ENCODE measurements at places on chromosomes 7 and 10.

GRCh38 chr10:86165666-86166065, 200.9 kb downstream of the GRID1 start:
- DNase-seq, result no peak

DNA sequence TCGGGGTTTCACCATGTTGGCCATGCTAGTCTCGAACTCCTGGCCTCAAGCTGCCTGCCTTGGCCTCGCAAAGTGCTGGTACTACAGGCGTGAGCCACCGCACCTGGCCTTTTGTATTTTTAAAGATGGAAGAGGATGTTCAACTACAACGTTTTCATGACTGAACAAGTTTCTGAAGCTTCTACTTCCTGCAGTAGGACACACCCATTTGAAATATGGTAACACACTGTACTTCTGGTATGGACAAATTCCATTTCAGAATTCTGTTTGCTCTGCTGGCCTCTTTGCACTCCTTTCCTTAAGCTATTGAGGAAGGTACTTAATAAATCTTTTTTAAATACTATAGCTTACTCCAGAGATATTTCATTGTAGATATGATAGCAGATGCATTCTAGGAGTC, 10.9 kb upstream of the CDK1 start:
- no peak for DNase-seq

DNA sequence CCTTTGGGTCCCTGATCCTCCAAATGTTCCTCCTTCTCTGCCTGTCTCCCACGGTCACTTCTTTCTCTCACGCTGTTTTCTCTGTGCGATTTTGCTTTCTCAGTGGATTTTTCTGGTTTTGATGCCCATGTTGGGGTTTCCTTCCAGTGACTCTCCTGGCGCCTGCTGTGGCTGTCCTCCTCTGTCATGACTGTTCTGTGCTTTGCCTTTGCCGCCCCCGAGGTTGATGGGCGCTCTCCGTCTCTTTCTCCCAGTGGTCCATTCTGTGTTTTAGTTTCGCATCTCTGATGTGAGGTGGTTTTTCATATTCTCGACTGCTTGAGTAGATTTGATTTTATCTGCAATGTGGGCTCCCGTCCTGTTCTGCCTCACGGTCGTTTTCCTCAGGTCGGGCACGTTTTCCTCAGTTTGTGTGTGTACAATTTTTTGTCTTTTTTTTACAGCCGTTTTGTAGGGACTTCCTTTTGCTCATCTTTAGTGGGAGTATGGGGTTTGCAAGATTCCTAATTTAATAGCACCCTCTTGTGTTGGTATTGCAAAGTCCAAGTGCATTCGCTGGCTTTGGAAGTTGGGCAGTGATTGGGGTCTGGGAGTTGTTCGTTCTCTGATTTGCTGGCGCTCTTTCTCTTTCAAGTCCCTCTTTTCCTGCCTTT, 100.0 kb downstream of the INPP5A start:
- DNase-seq, result no peak

- no peak for DNase-seq
Observed at GRCh38 chr10:33423154-33423529, 88.7 kb upstream of the NRP1 start.

GRCh38 chr10:124579011-124579399, 117.4 kb downstream of the LHPP start:
- no peak for DNase-seq

DNA sequence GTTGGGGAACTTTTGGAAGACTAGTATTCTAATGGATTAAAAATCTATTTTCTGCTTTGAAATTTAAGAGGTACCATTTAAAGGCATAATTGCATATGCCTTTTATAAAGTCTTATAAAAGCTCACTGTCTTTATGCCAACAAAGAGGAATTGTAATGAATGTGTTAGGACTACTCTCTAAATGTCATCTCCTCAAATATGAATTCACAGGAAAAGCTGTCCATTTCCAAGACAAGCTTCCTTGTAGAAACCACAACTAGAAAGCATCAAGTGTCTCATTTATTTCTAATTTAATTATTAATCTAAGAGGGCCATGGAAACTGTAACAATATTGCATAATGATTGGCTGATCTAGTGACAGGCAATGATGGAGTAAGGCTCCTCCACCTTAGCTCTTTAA, 130.2 kb downstream of the COL28A1 start:
- DNase-seq, result no peak

DNA sequence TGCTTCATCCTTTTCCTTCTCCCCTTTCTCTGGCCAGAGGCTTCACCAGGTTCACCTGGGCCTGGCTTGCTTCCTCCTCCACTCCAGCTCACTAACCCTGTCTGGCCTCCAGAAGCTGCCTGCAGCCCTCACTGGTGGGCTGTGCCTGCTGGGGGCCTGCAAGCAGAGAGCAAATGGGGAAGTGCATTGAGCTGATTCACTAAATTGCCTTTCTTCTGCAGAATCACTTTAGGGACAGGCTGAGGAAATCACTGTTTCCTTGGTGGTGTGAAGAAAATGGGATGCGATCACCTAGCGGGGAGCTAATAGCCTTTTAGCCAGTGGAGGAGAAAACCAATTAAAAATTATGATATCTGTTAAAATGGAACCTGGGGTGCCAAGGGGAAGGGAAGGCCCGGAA, 3.0 kb downstream of the RET start:
- no peak for DNase-seq

GRCh38 chr7:98930921-98931320, 52.6 kb downstream of the TRRAP start:
- no peak for DNase-seq

DNA sequence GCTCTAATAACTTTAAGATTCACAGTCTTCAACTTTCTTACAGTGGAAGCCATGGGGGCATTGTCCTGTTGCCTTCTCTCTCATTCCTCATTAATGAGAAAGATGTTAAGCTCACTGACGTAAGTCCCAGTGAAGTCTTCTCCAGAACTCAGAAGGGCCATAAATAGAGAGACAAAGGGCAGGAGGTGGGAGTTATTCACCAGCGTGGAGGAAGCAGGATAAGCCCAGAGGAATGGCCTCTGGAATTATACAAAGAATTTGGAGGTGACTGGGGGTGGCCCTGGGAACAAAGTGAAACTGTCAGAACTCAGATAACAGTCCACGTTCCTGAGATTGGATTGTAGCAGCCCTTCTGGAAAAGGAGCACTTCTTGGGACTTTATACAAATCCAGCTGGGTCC, 52.4 kb downstream of the SORBS1 start:
- DNase-seq, result no peak

DNA sequence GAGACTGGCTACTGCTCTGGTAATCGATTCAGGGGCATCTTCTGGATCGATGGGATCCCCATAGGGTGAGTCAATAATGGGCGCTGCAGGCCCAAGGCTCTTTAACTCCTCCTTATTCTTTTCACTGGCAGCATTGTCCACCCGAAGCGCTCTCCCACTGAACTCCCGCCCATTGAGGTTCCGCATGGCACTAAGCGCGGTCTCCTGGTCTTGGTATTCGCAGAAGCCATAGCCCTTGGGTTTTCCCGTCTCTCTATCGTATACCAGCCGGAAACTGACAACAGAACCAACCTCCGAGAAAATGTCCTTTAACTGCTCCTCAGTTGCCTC, 285 bp downstream of the CSTF2T start:
- DNase-seq, result no peak

DNA sequence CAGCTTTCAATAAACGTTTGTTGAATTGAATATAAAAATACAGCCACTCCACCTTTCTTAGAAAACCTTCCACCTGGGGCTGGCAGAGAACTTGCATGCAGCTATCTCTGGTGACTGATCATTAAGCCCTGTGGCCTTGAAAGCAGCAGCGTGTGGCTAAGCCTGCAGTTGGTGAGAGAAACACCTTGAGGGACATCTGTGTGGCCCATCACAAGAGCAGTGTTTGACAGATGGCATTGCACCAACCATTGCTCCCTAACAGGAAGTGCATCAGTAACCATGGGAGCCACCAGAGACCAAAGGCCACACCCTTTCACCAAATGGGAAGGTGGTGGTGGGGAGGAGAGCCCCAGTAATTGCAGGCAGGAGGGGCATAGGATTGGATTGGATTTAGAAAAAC, 22.4 kb downstream of the RHOBTB1 start:
- no peak for DNase-seq

DNA sequence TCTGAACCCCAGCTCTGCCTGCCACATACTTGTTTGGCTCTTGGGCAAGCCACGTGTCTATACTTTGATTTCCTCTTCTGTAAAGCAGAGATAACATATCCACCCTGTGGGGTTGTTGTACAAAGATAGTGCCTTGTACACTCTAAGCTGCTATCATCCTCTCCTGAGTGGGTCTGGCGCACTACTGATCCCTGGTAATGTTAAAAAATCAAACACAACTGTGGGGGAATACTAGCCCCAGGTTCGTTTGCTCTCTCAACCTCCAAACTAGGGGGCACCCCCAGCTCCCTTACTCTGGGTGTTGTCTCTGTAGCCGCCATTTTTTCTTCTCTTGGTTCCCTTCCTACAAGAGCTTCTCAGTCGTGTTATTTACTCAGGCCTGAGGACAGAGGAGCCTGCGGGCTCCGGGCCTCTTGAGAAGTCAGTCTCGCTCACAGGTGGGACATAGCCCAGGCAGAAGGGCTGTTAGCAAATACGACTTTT, 1.0 kb downstream of the POLM start:
- no peak for DNase-seq

DNA sequence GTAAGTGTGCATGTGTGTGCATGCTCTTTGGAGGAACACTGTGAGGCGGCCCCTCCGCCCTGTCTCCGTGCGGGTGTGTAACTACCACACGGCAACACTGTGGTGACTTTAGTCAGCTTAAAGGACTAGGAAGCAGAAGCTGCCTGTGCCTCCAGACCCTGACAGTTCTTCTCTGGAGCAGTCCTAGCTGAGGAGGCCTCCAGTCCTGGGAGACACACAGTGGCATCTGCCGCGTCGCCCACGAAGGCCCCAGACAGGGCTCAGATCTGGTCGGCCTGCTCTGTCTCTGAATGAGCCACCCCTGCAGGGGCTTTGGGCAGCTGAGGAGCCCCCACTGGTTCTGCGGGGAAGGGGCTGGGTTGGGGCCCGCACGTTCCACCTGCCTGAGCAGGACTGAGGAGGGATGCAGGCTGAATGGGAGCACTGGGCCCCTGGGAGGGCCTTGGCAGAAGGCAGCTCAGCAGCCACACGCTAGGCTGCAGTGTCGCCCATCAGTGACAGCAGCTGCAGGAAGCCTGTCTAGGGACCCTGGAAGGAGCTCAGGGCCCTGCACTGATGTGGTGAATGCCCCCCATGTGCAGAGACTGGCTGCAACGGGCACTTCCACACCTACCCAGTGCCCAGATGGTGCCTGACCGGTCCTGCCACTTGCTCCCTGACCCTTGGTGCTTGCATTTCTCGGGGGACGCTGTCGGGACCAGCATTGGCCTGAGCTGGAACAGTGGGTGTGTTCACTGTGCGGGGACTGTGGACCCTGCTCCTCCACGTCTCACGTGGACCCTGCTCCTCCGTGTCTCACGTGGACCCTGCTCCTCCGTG, 27.3 kb upstream of the KNDC1 start:
- DNase-seq, result no peak

- DNase-seq, result no peak
Observed at GRCh38 chr10:95675403-95676116, 18.2 kb downstream of the TCTN3 start.

GRCh38 chr7:124387056-124387455, 354.2 kb upstream of the TMEM229A start:
- no peak for DNase-seq

GRCh38 chr10:58064714-58065528, 202.8 kb downstream of the IPMK start:
- no peak for DNase-seq

GRCh38 chr10:129533281-129533680, 66.2 kb downstream of the MGMT start:
- DNase-seq, result no peak

DNA sequence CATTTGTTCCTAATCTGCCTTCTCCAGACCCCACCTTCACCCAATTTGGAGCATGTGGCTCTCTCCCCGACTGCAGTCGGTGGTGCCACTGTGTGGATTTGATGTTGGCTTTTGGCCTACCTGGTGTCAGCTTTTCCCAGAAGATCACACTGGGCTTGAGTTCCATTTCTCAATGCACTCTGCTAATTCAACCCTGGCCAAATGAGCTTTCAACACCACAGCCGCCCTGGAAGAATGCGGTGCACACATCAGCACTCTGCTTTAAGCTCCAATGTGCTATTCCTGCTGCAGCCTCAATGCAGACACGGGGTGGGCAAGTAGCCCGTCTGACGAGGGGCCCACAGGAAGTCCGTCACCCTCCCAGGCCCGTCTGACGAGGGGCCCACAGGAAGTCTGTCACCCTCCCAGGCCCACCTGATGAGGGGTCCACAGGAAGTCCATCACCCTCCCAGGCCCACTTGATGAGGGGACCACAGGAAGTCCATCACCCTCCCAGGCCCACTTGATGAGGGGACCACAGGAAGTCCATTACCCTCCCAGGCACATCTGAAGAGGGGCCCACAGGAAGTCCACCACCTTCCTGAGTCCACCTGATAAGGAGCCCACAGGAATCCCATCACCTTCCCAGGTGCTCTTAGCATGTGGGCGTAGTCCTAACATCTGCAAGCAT, 64.4 kb downstream of the ASB13 start:
- no peak for DNase-seq

DNA sequence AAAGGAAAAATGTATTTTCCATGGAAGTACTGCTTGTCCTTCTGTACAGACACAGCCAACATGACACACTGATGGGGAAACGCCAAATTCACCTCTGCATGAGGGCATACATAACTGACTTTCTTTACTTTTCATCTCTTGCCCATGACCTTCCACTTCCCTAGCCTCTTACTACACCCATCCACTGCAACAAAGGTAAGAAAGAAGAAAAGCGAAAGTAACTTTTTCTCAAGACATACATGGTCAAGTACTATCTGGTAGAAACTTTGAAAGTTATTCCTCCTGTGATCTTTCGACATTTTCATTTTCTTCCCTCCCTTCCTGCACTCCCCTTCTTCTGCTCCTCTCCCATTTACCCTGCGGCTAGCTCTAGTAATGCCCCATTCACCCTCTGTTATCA, 130.8 kb downstream of the USP6NL start:
- no peak for DNase-seq

GRCh38 chr10:29166713-29167112, 122.2 kb upstream of the LYZL1 start:
- DNase-seq, result no peak

GRCh38 chr7:43856996-43857395, 12.3 kb downstream of the MRPS24 start:
- no peak for DNase-seq

DNA sequence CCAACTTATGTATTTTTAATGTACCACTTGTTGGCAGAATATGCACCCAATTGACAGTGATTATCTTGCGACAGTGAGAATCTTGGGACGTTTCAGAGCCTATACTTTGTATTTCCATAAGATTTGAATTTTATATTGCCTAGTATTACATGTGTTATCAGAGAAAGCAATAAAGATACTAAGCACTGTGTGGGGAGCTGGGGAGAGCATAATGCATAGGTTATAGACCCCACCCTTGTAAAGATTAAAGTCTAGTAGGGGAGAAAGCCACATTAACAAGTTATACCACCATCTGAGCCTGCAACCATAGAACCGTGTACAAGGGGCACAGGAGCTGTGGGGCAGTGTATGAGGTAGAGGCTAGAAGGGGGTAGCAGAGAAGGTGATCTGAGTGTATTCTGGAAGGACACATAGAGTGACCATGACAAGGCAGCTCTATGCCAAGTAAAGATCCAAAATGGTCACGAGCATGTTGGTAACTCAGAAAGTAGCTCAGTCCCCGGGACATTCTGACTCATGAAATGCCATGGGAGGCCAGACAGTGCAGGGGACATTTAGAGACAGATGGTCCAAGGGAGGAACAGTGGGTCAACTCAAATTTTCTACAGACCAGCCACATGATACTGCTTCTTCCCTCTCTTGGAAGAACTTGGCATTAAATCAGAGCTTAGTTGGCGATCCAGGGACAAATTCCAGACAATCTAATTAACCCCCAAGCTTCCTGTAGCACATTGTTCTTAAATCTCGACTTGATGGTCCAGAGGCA, 84.5 kb downstream of the ADRA2A start:
- DNase-seq, result no peak

GRCh38 chr10:69696073-69696731, 66.2 kb downstream of the FAM241B start:
- DNase-seq, result no peak
